ENCODE measurements at places on chromosomes 16 and 17.

DNA sequence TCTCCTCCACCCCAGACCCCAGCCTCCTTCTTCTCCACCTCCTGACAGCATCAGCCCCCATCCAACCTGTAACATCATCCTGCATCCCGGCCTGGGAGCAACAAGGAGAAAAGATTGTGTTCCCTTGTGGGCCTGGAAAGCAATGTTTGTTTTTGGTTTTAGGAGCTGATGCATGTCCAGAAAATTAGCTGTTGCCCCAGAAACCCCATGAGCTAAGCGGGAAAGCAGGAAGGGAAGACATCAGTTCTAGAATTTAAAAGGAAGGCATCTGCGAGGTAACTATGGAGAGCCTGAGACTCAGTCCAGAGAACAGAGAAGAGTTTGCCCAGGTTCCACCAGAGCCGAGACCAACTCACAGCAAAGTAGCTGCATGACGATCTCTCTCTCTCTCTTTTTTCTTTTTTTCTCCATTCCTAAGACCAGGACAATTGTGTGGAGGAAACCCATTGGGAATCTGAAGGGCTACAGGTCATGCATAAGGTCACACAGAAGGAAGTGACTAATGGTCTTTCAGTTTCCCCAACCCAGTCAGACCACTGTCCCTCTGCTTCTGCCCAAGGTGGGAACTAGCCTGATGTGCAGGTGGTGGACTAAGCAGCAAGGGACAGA, 124.4 kb downstream of the SLC39A11 start:
- DNase-seq = no peak

DNA sequence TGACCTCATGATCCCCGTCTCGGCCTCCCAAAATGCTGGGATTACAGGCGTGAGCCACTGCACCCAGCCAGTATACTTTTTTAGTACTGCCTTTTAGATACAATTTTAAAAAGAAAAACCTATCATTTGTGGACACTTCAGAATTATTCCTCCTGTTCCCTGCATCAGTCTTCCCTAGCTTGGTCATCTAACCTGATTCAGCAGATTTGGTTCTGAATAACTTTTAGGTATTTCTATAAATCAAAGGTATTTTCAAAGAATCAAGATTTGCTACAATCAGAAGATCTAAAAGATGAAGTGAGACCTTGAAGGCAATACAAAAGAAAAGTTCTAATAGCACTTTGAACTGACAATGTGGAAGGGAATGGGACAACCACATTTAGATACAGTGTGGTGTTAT, 30.0 kb downstream of the MBTD1 start:
- DNase-seq = no peak

GRCh38 chr17:2965621-2966595, 97.5 kb downstream of the OR1D5 start:
- DNase-seq = no peak

DNA sequence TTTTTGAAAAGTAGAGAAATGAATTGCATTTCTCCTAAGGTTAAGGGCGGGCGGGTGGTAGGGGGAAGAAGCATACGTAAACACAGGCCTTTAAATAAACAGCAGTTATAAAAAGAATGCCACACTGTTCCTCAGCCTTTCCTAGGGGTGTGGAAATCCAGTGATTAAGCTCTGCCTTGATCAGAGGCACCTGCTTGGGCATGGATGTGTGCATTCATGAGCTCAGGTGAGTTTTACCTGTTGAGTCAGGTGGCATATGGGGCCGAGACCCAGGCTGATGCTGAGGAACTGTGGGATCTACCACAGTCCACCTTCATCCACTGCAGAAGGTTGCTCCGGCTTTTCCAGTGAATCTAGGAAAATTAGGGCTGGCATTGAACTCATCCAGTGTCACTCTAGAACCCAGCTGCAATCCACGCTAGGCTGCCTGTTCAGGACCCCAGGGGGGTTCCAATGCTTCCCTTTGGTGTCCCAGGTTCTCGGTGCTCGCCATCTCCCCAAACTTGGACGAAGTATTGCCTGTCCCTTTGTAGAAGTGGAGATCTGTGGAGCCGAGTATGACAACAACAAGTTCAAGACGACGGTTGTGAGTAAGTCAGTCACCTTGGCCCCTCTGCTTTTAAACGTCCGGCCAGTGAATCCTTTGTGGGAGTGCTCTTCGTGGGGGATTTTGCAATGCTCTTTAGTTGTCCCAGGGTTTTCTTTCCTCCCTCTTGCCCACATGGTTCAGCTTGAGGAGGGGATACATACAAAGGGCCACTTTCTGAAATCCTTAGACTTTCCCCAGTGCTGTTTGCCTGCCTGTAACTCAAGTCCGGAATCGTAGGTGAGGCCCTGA, 72.7 kb downstream of the SDR42E1 start:
- no peak for DNase-seq

Data from HS-5 (cell line).